GM18507 (cell line): ENCODE measurements at places on chromosomes 4 and X.

DNA sequence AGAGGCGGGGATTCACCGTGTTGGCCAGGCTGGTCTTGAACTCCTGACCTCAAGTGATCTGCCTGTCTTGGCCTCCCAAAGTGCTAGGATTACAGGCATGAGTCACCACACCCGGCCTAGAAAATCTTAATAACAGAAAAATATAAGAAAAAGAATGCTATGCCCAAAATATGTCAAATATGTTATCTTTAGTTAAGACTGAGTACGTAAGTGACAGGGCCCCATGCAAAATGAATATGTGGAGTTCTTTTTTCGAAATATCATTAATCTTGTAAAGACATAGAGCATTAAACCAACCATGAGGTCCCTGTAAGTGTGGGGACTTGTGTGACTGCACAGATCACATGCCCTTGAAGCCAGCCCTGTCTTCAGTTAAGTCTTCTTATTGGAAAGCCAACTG is 8.9 kb upstream of the ZNF518B start:
- DNase-seq: no peak

GRCh38 chr4:15004739-15005301 is 2.5 kb downstream of the CPEB2 start:
- no peak for DNase-seq

GRCh38 chrX:81537723-81538122 is 335.8 kb downstream of the SH3BGRL start:
- no peak for DNase-seq

- no peak for DNase-seq
Observed at GRCh38 chr4:37139987-37140386, 104.6 kb upstream of the NWD2 start.

GRCh38 chr4:80812145-80812544 is 218.4 kb upstream of the BMP3 start:
- no peak for DNase-seq

GRCh38 chr4:94342694-94343093 is at the start of gene HPGDS:
TSS of gene HPGDS (minus strand) at chr4:94342836. CDS start at chr4:94334629, 8,207 bp downstream.
- DNase-seq: no peak

DNA sequence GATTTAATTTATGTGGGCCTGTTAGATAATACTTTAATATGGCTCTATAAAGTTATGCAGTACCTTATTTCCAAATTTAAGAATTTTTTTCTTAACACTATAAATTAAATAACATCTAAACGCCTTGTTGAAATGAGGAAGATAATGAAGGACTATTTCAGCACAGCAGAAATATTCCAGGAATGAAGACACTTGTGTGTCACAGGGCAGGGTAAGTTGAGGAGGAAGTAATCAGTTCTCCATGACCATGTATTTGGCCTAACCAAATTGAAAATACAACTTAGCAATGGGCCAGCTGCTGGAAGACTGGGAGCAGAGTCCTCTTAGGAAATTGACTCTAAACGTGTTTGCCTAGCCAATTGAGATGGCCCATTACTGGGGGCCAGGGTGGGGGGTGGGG is 16.9 kb downstream of the CXCL3 start:
- no peak for DNase-seq

- no peak for DNase-seq
Observed at GRCh38 chr4:25378437-25378743, 1.3 kb downstream of the ANAPC4 start.

- no peak for DNase-seq
Observed at GRCh38 chr4:172104539-172104938, 291.3 kb downstream of the GALNTL6 start.

GRCh38 chrX:118047446-118048186 is 69.0 kb downstream of the KLHL13 start:
- no peak for DNase-seq

- DNase-seq: no peak
Observed at GRCh38 chr4:175421506-175421905, 390.6 kb downstream of the GPM6A start.
